ENCODE measurements at places on chromosomes 5 and 9. TPM values are rescaled to one million over a fixed set of nuclear protein-coding genes. Genes with fewer than 3 reads are reported as not detected.
A peak's percentile ranks its signal among the peaks of the same experiment; 100 is the strongest.

DNA sequence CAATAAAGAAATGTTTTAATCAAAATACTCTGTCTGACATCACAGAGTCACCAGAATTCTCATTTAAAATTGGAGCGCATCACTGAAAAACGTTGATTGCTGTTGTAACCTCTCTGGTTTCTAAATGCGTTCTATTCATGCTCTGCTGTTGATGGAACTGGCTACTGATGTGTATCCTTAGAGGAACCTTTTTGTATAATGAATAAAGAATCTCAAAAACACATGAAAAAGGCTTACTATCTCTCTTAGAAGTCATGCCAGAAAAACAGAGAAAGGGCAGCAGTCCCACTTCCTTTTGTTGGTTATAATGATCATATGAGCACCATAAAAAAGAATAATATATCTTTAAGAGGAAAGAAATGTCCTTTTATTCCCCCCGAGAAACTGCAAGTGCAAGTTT is 615.5 kb downstream of the TLE1 start:
- no peak for DNase-seq

GRCh38 chr5:170655476-170655875 is 128.0 kb upstream of the GABRP start:
- no peak for DNase-seq

GRCh38 chr5:14184082-14184481 is 40.9 kb downstream of the TRIO start:
- DNase-seq: peak; percentile 27

DNA sequence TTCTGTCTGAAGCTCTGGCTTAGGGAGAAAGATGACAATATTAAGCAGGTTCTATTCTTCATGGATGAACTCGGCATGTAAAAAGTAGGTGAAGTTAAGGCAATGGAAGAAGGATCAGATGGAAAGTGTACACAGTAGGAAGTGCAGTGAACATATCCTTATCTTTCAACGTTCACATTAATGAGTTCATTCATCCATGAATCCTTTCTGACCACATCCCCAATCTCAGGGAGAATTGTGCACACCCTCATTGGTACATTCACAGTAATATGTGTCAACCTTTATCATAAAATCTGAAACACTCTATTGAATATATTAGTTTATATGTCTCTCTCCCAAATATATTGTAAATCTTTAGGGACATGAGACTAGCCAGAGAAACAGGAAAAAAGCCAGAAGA is 5.5 kb downstream of the GIN1 start:
- DNase-seq: no peak

- no peak for DNase-seq
Measured at GRCh38 chr5:117680426-117680825, 1105.8 kb upstream of the SEMA6A start.

GRCh38 chr9:85248514-85249312 is 493.0 kb downstream of the AGTPBP1 start:
- DNase-seq: no peak

DNA sequence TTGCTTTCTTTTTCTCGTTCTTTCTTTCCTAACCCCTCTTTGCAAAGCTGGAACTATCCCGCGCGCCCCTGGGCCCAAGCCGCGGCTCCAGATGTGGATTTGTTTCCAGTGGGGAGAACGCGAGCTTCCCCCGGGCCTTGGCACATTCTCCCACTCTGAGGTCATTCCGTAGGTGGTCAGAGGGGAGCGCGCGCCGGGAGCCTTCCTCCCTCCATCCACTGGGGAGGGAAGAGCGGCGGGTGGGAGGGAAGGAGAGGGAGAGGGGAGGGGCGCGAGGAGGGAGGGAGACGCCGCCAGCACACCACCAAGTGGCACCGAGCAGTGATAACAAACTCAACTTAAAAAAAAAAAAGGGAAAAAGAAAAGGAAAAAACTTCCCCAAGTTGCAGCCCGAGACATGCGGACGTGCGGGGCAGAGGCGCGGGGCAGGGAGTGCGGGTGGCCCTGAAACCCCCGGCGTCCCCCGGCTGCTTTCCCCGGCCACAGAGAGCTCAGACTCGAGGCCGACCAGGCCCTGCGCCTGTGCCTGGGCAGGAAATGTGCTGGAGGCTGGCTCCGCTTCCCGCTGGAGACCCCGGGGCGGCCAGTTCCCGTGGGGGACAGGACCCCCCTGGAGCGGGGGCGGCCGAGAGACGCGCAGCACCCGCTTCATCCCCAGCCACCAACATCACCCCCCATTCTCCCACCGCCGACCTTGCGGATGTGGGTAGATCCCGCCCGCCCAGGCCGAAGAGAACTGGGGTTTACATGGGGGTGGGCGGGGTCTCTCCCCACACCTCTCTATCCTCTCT is 3.1 kb downstream of the IER5L start:
- DNase-seq: peak; percentile 79

GRCh38 chr5:118557251-118557661 is 431.1 kb downstream of the DTWD2 start:
- DNase-seq: peak; percentile 12

GADD45G gene
- 6.8 TPM for total RNA-seq

FAM170A gene
- total RNA-seq: not detected

LCN1 gene
- not detected for total RNA-seq

GNPDA1 gene
- total RNA-seq: 5.3 TPM

SPATA24 gene
- 3.6 TPM for total RNA-seq

PPP1R26 gene
- 21.2 TPM for total RNA-seq
